ENCODE measurements at places on chromosomes 6 and 20.

GRCh38 chr6:123715006-123715863 is 78.5 kb upstream of the TRDN start:
- ATAC-seq: no peak

DNA sequence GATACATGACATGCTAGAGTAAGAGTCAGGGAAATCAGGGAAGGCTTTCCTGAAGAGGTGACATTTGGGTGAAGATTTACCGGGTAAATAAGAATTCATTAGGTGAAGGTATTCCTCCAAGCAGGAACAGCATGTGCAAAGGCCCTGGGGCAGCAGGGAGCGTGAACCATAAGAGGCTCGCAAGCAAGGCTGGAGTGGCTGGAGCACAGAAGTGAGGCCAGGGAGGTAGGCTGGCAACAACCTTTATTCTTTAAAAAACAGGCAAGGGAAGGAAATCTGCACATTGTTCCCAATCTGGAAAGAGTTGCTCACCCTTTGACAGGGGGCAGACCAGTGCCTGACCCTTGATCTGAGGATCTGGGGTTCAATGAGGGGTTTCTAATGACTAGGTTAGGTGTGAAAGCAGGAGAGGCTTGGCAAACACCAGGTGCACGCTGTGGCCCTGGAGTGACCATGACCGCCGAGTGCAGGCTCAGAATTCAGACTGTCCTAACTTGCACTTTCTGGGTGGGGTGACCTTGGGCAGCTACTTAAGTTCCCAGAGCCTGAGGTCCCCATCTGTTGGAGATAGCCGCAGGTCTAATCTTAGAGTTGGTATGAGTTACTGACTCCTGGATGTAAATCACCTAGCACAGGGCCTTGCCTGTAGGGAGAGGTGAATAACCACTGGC is 1.9 kb downstream of the KIAA1755 start:
- no peak for ATAC-seq

GRCh38 chr6:1481286-1481685 is 91.9 kb downstream of the FOXF2 start:
- no peak for ATAC-seq

DNA sequence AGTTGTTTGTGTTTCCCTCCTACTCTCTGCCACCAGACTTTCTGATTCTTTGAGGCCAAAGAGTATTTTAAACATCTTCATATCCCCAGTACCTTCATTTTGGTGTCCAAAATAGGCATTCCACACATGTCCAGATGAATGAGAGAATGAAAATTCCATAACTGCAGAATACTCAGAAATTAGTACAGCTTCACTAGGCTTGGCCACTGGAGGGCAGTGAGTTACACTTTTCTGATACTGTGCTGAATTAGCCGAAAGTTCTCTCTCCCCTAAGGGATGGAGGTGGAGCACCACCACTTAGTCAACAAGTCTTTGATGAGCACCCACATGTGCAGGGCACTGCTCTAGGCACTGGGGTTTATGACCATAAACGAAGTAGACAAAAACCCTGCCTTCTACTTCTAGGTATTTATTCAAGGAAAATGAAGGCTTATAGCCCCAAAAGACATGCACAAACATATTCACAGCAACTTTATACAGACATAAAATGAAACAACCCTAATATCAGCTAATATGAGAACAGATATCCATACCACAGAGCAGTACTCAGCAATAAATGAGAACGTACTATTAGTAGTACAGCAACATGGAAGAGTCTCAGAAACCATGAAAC is 46.1 kb upstream of the TMEM217 start:
- ATAC-seq: peak; percentile 39

Measured in stimulated activated memory B cell treated with anti-CD40 and anti-IgM and Interleukin-4, amounts not matched to agents 10 μg/mL and 1 μg/mL and 100 μg/mL, for 72 hours (primary cell).